ENCODE measurements at places on chromosomes 12 and 14.

DNA sequence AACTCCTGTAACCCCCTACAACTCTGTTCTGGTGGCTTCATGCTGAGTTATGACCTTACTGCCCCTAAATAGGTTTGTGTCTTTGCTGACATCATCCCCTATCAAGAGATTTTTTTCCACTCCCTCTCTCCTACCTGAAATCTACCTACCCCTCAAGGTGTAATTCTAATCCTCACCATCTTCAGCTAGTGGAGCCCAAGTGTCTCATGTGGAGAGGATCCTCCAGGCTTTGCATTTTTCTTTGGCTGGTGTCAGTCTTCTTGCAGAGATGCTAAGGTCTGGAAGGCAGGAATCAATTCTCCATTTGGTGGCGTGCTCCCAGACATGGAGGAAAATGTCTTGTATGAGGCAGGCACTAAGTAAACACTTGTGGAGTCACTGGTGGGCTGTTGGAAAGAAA, 74.8 kb upstream of the PRMT8 start:
- DNase-seq, result no peak

DNA sequence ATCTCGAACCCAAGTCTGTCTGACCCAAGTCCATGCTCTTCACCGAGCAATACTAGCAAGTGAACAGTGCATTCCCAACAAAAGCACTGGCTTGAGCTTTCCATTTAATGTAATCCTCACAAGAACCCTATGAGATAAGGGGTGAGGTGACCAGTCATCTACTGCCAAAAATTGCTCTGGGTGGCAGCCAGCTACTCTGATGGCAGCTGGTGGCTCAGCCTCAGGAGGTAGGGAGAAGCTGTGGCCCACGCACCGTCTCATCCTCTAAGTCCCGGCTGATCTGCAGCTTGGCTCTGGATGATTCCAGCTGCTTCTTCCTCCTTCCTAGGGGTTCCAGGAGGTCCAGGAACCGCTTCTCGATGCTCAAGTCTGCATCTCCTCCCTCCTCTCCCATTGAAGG, 75.2 kb downstream of the PLEKHG3 start:
- DNase-seq, result no peak

- DNase-seq, result no peak
These were observed 4.6 kb upstream of the SAMD4A start for GRCh38 chr14:54562334-54562733.

GRCh38 chr12:52010692-52011601, 4.2 kb downstream of the TAMALIN start:
- no peak for DNase-seq

DNA sequence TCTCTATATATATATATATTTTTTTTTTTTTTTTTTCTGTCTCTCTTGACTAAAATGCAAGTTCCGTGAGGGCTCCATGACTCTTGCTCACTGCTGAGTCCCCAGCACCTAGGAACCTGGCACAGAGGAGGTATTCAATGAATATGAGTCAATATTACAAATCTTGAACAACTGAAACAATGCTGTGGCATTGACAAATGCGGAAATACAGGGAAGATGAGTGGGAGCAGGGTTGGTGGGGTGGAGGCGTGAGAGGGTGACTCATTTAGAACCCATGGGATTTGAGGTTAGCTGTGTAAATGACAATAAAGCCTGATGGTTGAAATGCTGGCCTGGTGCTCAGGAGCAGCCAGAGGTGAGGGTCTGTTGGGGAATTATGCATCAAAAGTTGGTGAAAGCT, 121.7 kb upstream of the FUT8 start:
- DNase-seq, result peak; percentile 36

DNA sequence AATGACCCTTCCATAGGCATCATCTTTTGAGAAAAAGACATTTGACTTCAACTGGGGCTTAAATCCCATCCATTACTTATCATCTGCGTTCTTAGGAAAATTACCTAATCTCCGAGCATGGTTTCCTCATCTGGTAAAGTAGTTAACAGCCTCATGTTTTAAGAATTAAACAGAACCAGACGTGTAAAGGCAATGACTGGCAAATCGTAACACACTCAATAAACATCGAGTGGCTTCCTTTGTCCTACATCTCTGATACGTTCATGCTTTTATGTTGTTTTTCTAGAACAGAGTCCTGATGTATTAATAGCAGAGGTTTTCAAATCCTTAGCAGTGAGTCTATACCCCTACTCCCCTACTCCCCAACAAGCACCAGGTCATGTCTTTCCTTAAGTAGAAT, 189.7 kb upstream of the RGS6 start:
- no peak for DNase-seq
